ENCODE measurements at places on chromosomes 3 and 15. TPM values are rescaled to one million over a fixed set of nuclear protein-coding genes. Genes with fewer than 3 reads are reported as not detected.
A peak's percentile ranks its signal among the peaks of the same experiment; 100 is the strongest.

GRCh38 chr3:161171113-161171512 is 50.0 kb upstream of the NMD3 start:
- no peaks in the 10 kb centered on the region for H3K27me3 ChIP-seq
- DNase-seq = peak; percentile 87
- H3K36me3 ChIP-seq = no peaks in the 10 kb centered on the region
- no peak overlapping the region for H3K27ac ChIP-seq
- H3K4me3 ChIP-seq = no peak overlapping the region

GOLGA6L10 gene
- total RNA-seq = 0.12 TPM

DNA sequence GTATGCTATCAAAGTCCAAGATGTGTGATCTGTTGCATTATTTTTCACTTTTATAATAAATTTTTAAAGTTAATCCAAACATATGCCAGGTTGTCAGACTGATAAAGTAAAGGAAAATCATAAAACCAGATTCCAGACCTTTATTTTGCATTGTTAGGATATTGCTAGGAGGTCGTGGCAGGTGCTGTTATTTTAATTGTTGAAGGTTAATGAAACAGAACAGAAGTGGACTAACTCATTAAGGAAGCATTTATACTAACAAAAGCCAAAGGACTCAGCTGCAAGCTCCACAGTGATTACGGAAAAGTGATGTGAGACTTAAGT is 63.1 kb downstream of the DCLK3 start:
- H3K27ac ChIP-seq = no peak overlapping the region
- H3K27me3 ChIP-seq = no peaks in the 10 kb centered on the region
- H3K36me3 ChIP-seq = no peaks in the 10 kb centered on the region

DNA sequence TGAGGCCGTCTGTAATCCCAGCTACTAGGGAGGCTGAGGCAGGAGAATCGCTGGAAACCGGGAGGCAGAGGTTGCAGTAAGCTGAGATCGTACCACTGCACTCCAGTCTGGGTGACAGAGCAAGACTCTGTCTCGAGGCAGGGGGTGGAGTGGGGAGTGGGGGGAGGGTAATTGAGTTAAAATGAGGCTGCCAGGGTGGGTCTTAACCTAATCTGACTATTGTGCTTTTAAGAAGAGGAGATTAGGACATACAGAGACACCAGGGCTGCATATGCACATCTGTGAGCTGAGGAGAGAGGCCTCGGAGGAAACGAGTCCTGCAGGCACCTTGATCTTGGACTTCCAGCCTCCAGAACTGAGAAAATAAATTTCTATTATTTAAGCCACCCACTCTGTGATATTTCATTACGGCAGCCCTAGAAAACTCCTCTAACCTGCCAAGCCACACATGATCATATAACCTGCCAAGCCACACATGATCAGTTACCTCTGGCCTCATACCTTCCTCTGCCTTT is 197.0 kb downstream of the THSD4 start:
- H3K27me3 ChIP-seq = no peaks in the 10 kb centered on the region
- no peaks in the 10 kb centered on the region for H3K36me3 ChIP-seq
- no peak overlapping the region for H3K4me3 ChIP-seq

ANKUB1 gene
- not detected for total RNA-seq

GRCh38 chr3:149933858-149934257 is 36.8 kb downstream of the PFN2 start:
- no peak for DNase-seq
- no peaks in the 10 kb centered on the region for H3K27me3 ChIP-seq
- no peak overlapping the region for H3K4me3 ChIP-seq
- H3K4me1 ChIP-seq = no peaks in the 10 kb centered on the region

ANKRD63 gene
- total RNA-seq = 104 TPM

- H3K4me3 ChIP-seq = no peak overlapping the region
- no peaks in the 10 kb centered on the region for H3K36me3 ChIP-seq
- peaks cover 5% of the 10 kb centered on the region for H3K4me1 ChIP-seq
- no peak for DNase-seq
- H3K27ac ChIP-seq = no peak overlapping the region
Observed at GRCh38 chr3:42101048-42101447, 9.9 kb downstream of the TRAK1 start.

Measured in cardiac muscle cell (in vitro differentiated cells and primary cell).